Nephron progenitor cell (in vitro differentiated cells): ENCODE measurements at places on chromosomes 4 and X.
A peak's percentile ranks its signal among the peaks of the same experiment; 100 is the strongest.

GRCh38 chrX:71107762-71108360 lies 1.3 kb upstream of the CXorf65 start:
- DNase-seq, result peak; percentile 35

- no peak for DNase-seq
Measured at GRCh38 chrX:148562846-148563245, 62.4 kb downstream of the AFF2 start.

DNA sequence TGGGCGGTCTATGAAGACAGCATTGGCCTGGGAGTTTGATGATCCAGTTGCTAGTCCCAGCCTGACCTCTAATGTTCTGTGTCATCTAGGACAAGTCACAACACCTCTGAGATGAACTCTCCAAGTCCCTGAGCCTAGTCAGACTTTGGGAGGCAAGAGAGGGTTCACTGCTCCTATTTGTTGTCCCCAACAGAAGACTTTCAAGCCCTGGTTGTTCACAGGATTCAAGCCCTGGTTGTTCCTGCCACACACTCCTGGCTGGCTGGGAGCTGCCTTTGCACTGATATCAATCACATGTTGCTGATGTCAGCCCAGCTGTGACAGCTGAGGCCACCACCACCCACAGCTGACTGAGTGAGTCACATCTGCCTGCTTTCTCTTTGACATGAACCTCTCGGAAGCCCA lies 253.2 kb upstream of the RASGEF1B start:
- DNase-seq, result peak; percentile 37

GRCh38 chr4:40562208-40562607 lies 67.5 kb downstream of the RBM47 start:
- no peak for DNase-seq

- no peak for DNase-seq
Measured at GRCh38 chr4:149113804-149114430, 671.7 kb upstream of the NR3C2 start.

- DNase-seq, result peak; percentile 4
Measured at GRCh38 chr4:104641418-104641817, 146.7 kb upstream of the CXXC4 start.

DNA sequence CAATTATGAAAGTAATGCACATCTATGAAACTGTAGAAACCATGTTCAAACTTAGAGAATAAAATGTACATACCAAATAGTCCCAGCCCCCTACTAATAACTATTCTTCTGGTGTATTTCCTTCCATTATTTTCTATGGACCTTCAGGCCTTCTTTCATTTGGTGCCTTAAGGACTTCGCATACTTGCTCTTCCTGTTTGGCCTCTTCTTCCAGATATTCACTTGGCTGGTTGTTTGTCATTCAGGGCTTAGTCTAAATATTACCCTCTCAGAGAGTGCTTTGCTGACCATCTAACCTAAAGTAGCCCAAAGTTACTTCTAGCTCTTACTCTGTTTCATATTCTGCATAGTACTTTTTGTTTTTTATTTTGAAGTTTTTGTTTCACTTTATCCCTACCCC lies 70.3 kb upstream of the ARMCX2 start:
- DNase-seq, result no peak

DNA sequence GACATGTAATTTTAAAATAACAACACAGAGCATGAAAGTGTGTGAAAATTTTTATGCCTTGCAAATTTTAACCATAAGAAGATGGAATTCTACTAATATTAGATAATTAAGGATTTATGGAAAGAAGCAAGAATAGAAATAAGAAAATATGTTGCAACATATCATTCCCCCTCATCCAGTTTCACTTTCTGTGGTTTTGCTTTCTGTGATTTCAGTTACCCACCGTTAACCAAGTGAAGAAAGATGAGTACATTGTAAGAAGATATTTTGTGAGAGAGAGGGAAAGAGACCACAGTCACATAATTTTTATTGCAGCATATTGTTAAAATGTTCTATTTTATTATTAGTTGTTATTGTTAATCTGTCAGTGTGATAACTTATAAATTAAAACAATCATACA lies 77.9 kb downstream of the ADAM29 start:
- no peak for DNase-seq

- DNase-seq, result no peak
Measured at GRCh38 chr4:171583790-171584189, 229.4 kb upstream of the GALNTL6 start.

- no peak for DNase-seq
Measured at GRCh38 chr4:35723973-35724372, 520.3 kb downstream of the ARAP2 start.

DNA sequence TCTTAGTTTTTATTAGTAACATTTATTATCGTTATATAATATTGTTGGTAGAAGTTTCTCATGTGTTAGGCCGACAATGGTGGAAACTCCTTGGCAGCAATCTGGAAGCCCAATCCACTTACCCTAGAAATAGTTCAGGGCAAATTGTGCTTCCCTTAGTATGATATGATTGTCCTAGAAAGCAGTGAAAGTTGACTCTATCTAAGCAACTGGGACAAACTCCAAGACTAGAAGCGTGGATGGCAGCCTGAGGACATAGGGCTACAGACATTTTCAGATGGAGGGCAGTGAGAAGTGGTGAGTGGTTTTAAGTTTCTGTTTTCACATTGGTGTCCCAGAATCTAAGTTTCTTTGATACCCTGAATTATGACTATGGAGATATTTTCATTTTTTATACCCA lies 63.3 kb upstream of the TRPC3 start:
- DNase-seq, result no peak

GRCh38 chrX:153669174-153669890 lies 4.3 kb downstream of the PNCK start:
- DNase-seq, result peak; percentile 65

DNA sequence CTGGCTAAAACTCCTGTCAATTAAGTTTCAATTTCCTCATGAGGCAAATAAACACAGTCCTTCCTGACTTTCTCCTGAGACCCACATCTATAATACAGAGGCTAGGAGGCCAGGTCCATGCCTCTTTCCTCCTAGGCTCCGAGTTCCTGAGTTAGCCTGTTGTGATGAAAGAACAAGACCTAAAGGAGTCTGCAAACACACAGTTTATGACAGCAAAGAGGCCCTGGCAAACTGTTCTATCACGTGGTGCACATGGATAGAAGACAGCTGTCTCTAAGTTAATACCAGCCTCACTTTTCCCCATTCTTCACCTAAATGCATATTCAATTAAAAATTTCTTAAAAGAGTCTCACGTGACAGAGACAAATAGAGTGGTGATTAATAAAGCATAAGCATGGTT lies 145.2 kb downstream of the TET2 start:
- no peak for DNase-seq

- DNase-seq, result no peak
Measured at GRCh38 chr4:139912445-139912844, 241.5 kb downstream of the MAML3 start.

- DNase-seq, result no peak
Measured at GRCh38 chr4:116478343-116478742, 607.0 kb downstream of the TRAM1L1 start.

- DNase-seq, result no peak
Measured at GRCh38 chrX:106725931-106726330, 570 bp upstream of the RNF128 start.

DNA sequence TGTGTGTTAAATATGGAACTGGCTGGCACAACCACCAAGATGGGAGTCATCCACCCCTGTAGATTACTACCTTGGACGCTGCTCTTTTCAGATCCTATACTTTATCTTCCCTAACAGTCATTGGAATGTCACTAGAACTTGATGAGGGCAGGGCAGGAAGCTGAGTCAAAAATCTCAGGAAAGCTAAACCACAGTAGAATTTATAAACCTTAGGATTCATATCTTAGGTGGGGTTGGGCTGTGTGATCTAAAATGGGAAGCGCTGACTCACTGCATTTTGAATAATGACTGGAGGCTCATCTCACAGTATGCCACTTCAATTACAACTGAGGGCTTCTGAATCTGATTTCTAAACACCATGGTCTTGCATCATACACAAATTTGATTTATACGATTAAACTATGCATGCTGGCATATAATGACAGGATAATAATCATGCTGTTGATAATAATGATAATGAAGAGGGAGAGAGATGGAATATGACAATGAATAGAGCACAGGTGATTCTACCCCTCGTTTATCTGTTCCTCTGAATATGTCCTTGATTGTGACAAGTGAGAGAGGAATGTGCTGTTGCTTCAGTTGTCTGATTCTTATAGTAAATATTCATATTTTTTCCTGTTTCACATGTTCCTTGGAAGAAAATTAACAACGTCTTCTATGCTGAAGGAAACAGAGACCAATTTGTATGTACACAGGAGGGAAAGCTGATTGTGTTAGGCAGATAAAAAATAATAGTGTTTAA lies 270.3 kb upstream of the HS3ST1 start:
- no peak for DNase-seq

DNA sequence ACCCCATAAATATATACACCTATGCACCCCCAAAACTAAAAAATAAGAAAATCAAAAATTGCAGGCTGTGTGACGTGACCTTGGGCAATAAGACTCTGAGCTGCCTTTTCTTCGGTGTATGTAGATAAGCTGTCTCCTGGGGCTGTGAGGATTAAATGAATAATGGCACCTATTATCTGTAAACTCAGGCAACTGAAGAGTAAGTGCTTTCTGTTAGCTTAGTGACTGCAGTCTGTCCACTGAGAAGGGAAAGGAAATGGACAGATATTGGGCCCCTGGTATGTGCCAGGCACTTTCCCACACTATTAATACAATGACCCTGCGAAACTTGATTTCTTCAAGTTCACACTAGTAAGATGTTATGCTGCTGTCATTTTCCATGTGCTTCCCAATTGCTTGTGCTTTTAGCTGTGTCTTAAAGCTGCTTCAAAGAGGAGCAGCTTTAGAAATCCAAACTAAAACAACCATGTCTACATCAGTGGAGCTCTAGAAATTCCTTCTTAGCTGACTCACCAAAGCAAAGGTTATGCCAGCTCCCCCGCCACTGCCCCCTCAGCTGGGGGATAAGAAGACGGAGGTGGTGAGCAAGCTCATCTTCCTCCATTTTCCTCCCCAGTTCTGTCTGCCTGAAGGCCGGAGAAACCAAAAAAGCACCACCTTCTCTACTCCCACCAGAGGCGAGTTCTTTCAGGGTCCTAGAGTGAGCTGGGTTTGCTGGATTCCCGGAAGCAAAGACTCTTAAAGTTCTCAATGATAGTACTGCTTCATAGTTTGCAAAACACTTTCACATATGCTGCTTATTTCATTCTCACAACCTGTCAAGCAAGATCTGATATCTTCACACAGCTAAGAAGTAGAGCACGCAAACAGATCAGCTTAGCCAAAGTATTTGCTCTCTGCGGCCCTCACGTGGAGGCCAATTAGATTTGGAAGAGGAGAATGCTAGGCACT lies 8.8 kb upstream of the DGAT2L6 start:
- peak; percentile 16 for DNase-seq

DNA sequence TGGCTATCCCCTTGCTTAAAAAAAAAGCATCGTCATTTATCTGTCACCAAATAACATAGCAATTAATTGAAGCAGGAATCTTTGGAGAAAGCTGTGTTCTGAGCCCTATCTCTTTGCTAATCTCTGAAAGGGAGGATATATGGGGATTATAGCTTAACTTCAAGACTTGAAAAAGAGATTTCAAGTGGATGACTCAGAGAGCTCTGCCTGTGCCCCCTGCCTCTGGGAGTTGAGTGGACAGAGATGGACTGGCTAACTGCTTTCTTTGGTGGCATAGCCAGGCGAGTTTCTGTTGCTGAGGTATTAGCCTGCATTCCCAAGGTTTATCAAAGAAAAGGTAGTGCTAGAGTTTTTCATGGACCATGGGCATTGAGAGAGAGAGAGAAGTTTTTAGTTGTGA lies 91.6 kb downstream of the DDIT4L start:
- DNase-seq, result no peak

- DNase-seq, result peak; percentile 12
Measured at GRCh38 chr4:76197971-76198410, 15.6 kb downstream of the SCARB2 start.

DNA sequence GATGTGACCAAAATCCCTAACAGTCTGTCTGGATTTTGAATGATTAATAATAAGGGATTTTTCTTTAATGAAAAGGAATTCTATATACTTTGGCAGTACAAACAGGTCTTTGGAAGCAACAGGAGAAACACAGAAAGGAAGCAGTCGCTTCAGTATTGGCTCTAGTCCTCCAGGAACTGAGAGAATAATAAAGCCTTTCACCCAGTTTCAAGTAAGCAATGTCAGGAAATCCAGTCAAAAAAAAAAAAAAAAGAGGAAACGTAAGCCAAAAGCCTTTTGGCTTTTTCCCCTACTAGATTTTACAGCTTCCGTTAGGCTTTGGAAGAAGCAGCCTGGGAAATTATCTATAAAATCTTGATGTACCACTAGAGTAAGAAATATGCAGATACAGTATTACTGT lies 61.7 kb upstream of the HDAC8 start:
- DNase-seq, result no peak

DNA sequence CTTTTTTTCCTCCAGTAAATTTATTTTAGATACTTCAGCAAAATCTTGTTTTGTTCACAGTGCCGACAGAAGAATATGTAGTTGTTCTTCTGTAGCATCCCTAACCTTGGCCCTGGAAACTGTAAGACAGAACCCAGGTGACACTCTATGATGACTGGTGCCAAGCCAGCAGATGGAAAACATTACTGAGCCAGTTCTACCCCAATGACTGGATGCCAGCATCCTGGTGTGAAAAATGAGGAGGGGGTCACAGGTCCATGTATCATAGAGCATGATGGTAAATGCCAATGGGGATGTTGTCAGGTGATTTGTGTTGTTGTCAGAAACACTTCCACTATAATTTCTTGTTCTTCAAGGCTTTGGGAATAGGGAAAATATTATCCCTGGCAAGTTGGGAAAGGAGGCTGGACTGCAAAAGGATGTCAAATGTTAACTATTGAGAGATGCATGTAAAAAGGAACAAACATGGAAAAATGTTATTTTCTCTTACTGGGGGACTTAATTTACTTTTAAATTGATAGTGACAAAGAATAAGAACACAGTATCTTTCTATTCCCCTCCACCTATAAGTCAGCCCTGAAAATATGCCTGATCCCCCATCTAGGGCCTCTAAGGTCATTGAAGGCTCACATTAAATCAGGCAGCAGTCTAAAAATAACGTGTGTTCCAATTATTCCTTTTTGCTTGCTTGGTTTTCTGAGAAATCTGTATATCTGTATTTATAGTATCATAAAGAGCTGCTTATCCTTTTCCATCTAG lies 159.8 kb downstream of the RASL11B start:
- DNase-seq, result no peak

DNA sequence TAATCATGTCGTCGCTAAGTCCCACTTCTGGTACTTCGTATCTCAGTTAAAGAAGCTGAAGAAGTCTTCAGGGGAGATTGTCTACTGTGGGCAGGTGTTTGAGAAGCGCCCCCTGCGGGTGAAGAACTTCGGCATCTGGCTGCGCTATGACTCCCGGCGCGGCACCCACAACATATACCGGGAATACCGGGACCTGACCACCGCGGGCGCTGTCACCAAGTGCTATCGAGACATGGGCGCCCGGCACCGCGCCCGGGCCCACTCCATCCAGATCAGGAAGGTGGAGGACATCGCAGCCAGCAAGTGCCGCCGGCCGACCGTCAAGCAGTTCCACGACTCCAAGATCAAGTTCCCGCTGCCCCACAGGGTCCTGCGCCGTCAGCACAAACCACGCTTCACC lies 11.3 kb downstream of the PNCK start:
- DNase-seq, result peak; percentile 63

GRCh38 chrX:124737771-124738170 lies 391.4 kb downstream of the SH2D1A start:
- DNase-seq, result no peak
